ENCODE measurements at places on chromosomes 5 and 9.

GRCh38 chr9:125633116-125633745 is 73.8 kb downstream of the MAPKAP1 start:
- no peak for DNase-seq

- DNase-seq, result no peak
These were observed 3.8 kb downstream of the PRRX2 start for GRCh38 chr9:129669141-129669718.

GRCh38 chr5:77358255-77359205 is 133.6 kb downstream of the WDR41 start:
- DNase-seq, result no peak

- DNase-seq, result no peak
These were observed 29.2 kb upstream of the RASGRF2 start for GRCh38 chr5:80930940-80931339.

- no peak for DNase-seq
These were observed 79.8 kb downstream of the COL27A1 start for GRCh38 chr9:114235033-114235661.

- DNase-seq, result no peak
These were observed 89.4 kb downstream of the SPOCK1 start for GRCh38 chr5:137409736-137410135.

- DNase-seq, result no peak
These were observed 181.9 kb upstream of the TRPM3 start for GRCh38 chr9:71303351-71303750.

- no peak for DNase-seq
These were observed 84.3 kb downstream of the SH3TC2 start for GRCh38 chr5:148978370-148979082.

DNA sequence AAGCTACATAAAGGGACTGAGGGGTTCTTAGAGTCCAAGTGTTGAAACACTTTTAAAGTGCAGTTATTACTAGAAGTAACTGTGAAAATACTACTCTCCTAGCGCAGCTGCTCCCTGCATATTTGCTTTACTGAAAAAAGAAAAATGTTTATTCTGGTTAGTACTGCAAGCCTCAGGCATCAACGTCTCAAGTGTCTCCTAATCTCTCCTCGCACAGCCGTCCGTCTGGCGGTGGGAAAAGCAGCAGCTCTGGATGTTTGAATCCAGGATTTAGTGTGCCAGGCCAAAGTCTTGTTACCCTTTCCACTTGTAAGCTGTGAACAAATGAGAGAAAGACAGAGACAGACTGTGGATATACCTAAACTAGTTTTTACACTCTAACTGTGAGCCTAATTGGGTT is 31.1 kb downstream of the RORB start:
- DNase-seq, result no peak

DNA sequence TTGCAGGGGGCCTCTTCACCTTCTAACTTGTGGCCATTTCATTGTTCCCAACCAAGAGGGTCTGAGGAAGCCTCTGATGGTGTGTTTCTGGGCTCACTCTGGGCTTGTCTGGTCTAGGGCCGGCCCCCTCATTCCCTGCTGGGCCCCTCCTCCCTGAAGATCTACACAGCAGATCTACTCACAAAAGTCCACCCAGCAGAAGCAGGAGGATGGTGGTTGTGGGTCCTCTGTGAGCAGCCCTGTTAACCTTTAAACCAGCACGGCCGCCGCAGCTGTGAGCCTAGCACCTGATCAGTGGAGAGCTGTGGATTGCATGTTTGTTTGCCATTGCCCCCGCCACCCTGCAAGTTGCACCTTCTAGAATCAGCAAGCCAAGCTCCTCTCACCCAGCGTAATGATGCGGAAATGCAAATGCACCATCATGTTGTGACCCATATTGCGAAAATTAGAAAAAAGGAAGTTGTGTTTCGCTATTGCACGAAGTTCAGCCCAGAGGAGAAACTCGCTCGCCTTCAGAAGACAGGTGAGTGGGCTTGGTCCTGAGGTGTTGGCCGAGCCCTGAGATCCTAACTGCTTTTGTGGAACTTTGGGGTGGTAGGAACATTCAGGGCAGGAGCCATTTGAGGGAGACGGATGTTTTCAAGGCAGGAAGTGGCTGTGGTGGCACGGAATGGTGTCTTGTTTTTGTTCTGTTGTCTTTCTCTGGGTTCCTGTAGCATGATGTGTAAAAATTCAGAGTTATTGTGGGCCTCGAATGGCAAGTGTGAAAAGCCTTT is 16.7 kb downstream of the FGD3 start:
- DNase-seq, result peak; percentile 75

DNA sequence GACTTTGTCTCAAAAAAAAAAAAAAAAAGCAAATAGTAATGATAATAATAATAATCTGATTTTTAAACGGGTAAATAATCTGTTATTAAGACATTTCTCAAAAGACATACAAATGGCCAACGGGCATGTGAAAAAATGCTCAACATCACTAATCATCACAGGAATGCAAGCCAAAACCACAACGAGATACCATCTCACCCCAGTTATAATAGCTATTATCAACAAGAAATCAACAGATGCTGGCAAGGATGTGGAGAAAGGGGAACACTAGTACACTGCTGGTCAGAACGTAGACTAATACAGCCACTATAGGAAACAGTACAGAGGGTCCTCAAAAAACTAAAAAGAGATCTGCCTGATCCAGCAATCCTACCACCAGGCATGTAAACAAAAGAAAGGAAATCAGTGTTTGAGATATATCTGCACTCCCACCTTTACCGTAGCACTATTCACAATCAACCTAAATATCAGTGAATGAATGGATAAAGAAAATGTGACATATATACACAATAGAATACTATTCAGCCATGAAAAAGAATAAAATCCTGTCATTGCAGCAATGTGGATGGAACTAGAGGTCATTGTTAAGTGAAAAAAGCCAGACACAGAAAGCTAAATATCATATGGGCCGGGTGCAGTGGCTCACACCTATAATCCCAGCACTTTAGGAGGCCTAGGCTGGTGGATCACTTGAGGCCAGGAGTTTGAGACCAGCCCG is 24.9 kb downstream of the VAV2 start:
- no peak for DNase-seq

DNA sequence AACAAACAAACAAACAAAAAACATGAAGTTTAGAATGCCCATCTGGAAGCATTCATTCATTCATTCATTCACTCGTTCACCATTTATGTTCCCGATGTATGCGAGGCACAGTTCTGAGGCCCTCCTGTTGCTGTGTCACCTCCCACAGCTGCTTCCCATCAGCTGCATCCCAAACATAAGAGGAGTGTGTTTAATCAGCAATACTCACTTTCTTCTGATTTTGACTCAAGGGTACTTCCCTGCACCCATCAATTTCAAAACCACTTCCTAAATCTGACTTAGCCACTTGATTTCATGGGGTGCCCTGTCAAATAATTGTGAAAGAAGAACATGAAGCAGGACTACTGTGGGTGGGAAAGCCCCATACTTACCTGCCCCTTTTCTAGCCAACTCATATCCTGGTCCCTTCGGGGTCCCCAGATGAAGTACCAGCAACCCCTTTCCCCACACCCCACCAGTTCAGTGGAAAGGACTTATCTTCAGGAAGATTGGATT is 128.0 kb upstream of the IL12B start:
- no peak for DNase-seq

DNA sequence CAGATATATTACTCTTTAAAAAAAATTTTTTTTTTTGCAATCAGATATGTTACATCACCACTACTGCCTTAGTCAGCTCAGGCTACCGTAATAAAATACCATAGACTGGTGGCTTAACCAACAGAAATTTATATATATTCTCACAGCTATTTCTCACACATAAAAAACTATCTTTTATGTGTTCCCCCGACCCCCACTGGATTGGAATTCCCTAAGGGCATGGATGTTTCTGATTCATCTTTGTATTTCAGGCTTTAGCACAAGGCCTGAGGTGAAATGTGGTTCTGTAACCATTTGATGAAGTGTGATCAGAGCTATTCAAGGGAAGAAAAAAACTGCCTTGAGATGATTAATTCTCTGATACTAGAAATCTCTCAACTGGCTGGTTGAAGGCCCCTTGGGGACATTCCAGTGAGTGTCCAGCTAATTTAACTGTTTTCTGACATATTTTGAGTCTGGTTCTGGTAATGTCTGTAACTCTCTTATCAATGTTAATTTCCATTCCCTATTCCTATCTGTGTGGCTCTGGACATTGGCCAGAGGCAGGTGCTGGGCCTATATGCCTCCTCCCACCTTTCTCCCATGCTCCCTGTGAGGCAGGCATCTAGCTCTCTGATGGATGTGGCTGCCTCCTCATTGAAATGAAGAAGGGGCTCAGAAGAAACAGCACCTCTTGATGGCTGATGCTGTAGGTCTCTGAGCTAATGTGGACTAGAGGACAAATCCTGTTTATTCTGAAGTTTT is 2.5 kb downstream of the CD14 start:
- DNase-seq, result no peak

GRCh38 chr9:38212016-38212415 is 143.0 kb upstream of the SHB start:
- DNase-seq, result no peak

GRCh38 chr5:54344653-54345052 is 34.3 kb upstream of the ARL15 start:
- DNase-seq, result no peak

DNA sequence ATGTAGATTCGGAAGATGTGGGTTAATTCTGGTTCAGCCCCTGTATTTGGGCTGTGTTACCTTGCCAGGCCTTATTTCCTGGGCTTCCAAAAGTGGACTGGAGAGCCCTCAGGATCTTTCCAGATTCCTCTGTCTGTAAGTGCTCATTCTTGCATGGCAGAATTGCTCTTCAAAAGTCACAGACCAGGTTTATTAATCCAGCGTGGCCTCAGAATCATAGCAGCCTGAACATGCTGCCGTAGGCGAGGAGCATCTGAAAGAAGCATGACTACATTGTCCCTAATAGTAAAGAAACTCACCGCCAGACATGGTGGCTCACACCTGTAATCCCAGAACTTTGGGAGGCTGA is 307.8 kb downstream of the GADD45G start:
- DNase-seq, result no peak

- DNase-seq, result no peak
These were observed 95.8 kb downstream of the PCSK1 start for GRCh38 chr5:96337048-96337781.

- no peak for DNase-seq
These were observed 94.0 kb downstream of the ZNF608 start for GRCh38 chr5:124652514-124652819.

- DNase-seq, result no peak
These were observed 116.9 kb upstream of the TLR4 start for GRCh38 chr9:117587263-117587662.

DNA sequence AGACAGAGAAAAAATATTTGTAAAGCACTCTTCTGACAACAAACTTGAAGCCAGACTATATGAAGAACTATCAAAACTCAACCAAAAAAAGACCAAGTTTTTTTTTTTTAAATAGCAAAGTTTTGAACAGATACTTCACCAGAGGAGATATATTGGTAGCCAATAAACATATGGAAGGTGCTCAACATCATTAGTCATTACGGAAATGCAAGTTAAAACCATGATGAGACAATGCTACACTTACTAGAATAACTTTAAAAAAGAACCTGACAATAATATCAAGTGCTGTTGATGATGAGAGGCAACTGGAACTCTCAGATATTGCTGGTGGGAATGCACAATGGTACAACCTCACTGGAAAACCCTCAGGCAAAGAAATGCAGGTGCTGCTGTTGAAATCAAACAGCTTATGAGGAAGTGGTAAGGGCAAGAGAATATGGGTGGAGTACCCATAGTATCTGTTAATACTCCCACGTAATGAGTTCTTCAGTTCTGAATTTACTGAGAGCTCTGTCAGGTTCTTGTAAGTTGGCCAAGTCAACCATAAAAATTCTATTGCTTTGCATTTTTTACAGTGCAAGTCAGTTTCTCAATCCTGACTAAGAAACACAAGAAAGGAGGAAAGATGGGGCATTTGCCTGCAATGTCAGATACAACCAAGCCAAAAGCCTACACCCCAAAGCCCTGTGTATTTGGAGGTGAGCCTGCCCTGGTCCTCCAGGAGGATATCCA is 87.3 kb upstream of the GNAQ start:
- peak; percentile 31 for DNase-seq

- no peak for DNase-seq
These were observed 246.6 kb downstream of the ARL15 start for GRCh38 chr5:54063817-54064216.

DNA sequence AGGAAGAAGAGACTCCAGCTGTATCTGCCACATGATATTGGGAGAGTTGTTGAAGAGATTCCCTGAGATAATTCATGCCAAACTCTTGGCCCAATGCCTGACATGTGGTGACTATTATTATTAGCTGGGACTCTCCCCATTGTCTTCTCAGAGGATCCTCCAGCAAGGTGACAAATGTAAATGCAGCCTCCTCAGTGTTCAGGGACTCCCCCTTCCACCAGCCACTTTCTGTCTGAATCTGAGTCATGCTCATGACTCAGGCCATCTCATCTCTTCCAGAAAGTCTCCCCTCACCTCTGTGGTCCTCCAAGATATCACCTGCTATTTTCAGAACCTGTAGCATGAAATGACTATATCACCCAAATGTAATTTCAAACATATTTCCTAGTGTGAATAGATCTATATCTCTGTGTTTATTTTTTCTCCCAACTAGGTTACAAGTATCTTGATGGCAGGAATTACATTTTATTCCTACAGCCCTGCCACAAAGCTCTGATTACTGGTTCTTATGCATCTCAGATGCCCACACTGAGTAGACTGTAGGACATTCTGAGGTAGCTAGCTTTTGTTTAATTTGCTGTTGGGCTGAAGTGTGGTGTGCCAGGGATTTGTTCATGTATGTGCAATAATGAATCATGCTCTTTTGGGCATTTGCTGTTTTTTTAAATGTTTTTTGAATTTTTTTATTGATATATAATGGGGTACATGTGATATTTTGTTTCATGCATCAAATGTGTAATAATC is 126.6 kb upstream of the IL12B start:
- DNase-seq, result peak; percentile 32

- no peak for DNase-seq
These were observed 339.2 kb downstream of the GLIS3 start for GRCh38 chr9:3960661-3961144.

DNA sequence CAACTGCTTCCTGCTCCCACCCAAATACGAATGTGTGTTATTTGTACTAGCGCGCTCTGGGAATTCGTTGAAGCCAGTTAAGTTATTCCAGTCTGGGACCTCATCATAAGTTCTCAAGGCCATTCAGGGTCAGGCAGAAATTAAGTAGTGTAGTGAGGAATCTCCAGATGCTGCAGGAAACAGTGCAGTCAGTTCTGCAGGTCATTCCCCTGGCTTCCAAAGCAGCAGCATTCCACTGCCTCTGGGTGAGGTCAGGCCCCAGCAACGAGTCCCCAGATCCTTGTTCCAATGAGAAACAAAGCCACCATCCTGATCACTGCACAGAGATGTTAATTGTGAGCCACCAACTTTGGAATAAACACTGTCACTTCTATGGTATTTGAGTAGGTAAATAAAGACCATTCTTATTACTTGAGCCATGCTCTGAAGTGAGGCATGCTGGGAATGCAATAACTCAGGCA is 33.1 kb downstream of the SVEP1 start:
- DNase-seq, result no peak

DNA sequence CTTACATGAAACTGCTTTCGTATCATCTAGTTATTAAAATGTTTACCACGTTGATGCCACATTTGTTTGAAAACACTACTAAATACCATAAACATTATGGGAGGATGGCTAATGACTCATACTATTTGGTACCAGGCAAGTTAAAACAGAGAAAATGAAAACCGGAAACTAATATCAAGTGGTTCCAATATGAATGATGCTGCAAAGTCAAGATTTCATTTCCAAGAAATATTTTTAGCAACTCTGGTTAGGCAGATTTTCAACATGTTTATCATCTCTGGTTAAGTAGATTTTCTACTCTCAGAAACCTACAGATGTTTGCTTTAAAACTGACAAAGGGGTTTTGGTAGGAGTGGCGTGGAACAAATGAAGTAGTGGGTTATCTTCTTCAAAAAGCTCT is 4.9 kb upstream of the F2R start:
- peak; percentile 25 for DNase-seq

Measured in CD4-positive, alpha-beta T cell treated with Interleukin-15 for 4 hours (primary cell).